ENCODE measurements at places on chromosomes 12 and 14.

GRCh38 chr12:68375756-68376695 lies 43.9 kb upstream of the MDM1 start:
- DNase-seq, result peak; percentile 34

- DNase-seq, result peak; percentile 46
These were observed 3.8 kb downstream of the BCDIN3D start for GRCh38 chr12:49838973-49839633.

- peak; percentile 31 for DNase-seq
These were observed 43.6 kb upstream of the APPL2 start for GRCh38 chr12:105279460-105280056.

DNA sequence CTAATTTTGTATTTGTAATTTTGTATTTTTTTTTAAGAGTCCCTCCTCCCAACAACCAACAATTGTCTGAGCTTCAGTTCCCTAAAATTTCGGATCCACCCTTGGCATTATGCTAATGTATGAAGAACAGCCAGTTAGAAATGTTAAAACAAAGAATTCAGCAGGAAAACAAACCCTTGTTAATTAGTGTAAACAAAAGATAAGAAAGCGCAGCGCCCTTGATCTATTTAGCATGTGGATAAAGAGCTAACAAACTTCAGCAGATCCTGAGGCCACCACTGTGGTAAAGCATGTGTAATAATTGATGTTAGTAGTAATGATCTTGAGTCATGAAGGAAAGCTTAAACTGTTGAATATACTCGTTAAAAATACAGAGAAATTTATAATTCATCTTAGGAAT lies 199.8 kb downstream of the TMX1 start:
- DNase-seq, result no peak

GRCh38 chr12:86903159-86903558 lies 647.0 kb upstream of the MGAT4C start:
- DNase-seq, result no peak
